ENCODE measurements at places on chromosomes 1 and 21.

- DNase-seq = no peak
Measured at GRCh38 chr1:212503714-212504113, 71.0 kb downstream of the NENF start.

- DNase-seq = peak; percentile 74
Measured at GRCh38 chr1:1573843-1574720, 581 bp downstream of the SSU72 start.

DNA sequence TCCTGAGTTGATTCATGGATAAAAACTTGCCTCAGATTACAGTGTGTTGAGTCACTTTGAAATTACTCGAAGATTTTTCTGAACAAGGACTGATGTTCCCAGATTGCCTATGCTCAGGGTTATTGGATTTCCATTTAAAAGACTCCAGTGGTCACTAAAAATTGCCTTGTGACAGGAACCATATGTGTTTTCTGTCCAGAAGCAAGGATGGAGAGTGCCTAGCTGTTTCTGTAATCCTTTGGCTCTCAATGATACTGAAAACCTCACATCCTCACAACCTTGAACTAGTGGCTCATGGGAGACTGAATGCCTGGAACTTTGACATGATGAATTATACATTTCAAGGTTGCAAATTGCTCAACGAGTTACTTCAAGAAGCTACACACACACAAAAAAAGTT, 1271.8 kb downstream of the BRINP3 start:
- DNase-seq = no peak

DNA sequence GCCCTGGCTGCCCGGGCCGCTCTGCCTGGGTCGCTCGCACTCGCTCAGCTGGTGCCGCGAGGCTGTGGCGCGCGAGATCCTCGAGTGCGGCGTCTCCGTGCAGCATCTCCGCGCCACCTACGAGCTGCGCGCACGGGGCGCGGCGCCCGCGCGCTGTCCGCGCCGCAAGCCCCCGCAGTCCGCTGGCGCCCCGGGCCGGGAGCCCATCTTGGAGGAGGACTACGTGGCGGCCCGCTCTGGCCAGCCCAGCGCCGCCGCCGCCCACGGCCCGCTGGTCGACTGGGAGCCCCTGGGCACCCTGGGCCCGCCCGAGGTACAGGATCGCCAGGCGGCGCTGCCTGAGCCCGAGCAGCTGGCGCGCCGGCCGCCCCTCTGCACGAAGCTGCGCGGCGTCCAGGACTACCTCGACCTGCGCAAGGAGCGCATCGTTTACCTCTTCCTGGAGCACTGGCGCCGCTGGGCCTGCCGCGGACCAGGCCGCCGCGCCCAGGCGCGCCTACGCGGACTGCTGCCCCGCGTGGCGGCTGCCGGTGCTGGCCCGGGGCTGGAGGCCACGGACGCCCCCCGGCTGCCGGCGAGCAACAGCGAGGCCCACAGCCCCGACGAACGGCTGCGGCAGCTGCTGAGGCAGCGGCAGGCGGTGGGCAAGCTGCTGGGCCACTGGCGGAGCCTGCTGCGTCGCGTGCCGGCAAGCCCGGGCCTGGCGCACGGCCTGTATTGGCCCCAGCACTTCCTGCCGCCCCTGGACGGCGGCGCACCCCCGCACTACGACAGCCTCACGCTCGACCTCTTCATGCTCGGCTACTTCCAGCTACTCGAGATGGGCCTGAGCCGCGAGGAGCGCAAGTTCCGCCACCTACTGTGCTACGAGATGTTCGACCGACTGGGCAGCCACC, 10.9 kb downstream of the TNFRSF25 start:
- DNase-seq = peak; percentile 32

GRCh38 chr1:157961805-157962762, 31.4 kb upstream of the KIRREL1 start:
- DNase-seq = peak; percentile 70

DNA sequence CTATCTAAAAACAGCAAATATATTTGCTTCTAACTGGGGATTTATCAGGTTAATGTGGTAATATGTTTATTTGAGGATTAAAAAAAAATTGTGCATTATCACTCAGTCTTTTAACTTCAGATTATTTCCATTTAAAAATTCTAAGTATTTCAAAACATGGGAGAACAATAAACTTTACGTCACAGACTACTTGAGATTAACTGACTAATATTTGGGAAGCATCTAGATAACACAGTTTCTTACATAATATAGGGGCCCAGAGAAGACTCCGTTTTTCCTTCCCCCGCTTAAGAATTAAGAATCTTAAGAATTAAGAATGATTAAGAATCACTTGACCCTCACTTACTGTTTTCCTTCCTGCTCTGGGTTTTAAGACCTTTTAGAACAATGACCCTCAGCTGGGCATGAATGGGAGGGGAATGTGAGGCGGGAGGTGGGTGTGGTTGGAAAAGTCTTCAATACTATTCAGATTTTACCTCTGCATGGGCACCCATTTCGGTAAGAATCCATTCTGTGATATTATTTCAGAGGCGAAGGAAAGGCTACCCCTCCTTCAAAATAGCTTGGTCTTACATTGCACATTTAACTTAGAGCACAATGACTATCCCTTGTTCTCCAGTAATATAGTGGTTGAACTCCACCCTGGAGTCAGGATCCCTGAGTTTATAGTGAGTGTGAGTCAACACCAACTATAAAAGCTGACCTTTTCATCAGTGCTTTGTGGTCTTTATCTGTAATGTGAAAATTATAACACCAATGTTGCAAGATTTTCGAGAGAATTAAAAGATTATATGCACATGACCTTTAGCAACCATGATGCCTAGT, 821.3 kb downstream of the USP25 start:
- no peak for DNase-seq

- no peak for DNase-seq
Measured at GRCh38 chr1:242568666-242569065, 44.2 kb upstream of the PLD5 start.

DNA sequence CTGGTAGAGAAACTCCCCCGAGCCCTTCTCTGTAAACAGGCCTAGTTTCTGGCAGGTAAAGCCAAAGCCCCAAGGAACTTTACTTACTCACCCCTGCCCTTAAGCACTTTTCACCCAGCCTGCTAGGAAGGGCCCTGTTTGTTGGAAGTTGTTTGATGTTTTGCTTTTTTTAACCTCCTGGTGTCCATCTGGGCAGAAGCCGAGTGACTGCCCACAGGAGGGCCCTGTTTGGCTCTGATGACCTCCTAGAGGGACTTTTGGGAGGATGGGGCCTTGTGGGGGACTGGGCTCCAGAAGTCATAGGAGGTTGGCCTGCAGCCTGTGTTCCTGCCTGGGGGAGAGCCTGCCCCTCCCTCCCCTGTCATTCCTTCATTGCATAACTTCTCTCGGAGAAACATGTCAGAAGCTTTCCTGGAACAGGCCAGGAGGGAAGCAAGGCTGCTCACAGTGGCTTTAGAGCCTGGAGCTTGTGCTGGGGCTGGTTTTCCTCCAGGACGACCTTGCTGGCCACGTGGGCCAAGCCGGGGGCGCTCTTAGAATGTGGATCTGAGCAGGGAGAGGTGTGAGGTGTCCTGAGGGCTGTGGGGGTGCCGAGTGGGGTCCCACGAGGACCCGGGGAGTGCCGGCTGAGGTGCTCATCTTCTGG, 33.9 kb downstream of the COQ8A start:
- DNase-seq = no peak

DNA sequence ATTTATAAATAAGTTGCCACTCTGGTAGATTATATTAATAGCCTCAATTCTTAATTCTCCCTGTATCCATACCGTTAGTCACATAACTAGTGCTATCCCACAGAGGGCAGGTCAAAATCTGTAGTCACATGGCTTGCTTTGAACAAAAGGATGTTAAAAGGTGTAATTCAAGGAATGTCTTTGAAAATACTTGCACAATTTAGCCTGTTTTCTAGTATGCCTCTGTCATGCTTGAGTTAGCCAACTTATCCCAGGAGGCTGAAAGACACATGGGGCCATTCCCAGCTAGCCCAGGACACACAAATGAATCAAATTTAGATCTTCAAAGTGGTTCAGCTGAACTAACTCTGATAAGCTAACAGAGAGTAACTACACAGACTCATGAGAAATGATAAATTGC, 758.5 kb upstream of the NEGR1 start:
- DNase-seq = no peak

- no peak for DNase-seq
Measured at GRCh38 chr1:205690122-205690756, 9.9 kb upstream of the SLC45A3 start.

DNA sequence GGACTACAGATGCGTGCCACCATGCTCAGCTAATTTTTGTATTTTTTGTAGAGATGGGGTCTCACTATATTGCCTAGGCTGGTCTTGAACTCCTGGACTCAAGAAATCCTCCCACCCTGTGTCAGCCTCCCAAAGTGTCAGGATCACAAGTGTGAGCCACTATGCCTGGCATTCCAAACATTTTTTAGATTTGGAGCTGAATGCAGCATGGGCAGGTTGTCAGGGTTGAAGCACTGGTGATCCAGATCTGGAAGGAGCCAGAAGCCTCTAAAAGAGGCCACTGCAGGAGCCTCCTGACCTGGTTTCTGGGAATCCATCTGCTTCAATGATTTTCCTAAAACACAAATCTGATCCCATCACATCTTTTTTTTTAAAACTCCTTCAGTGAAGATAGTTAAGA, 1.8 kb upstream of the CTPS1 start:
- DNase-seq = no peak

- DNase-seq = peak; percentile 37
Measured at GRCh38 chr1:112298558-112298957, 97.5 kb upstream of the CTTNBP2NL start.

- no peak for DNase-seq
Measured at GRCh38 chr1:155892796-155893195, 18.4 kb downstream of the RIT1 start.

DNA sequence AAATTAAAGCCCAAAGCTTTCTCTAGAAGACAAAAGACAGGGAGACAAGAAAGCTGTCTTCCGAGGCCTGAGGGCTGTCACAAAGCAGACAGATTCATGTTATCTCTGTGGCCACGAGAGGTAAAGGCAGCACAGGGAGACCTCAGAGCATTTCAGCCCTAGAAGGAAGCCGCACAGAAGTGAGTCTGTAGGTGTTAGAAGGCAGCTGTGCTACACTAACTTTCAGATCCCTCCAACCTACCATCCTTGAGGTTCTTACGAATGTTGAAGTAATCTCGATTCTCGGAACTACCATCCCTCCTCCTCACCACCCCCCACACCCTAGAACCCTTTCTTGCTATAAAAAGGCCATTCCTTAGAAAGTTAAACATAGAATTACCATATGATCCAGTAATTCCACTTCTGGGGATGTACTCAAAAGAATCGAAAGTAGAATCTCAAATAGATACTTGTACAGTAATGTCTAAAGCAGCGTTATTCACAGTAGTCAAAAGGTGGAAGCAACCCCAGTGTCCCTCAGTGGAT, 21.5 kb upstream of the LYST start:
- DNase-seq = peak; percentile 90

DNA sequence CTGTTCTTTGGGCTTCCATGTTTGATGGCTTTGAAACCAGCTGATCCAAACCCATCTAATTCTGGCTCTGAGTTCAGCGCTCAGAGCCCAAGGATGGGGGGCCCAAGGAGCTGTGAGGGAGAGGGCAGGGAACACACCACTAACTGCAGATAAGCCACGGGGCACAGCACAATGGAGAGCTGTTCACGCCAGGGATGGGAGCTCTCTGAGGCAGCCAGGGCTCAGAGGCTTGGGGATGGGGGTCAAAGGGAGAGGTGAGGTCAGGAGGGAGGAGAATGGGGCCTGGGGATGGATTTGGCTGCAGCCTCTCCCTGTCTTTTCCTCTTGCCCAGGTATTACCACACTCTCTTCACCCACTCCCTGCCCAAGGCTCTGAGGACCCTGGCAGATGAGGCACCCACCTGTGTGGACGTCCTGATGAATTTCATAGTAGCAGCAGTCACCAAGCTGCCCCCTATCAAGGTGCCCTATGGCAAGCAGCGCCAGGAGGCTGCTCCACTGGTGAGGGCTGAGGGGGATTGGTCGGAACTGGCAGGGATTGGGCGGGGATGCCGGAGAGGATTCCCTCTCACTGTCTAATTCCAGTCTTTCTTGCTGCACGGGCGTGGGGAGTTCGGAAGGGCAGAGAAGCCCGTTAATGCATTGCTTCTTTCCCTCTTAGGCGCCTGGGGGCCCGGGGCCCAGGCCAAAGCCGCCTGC, 11.3 kb downstream of the SLC30A2 start:
- no peak for DNase-seq

GRCh38 chr1:93435443-93435842, 12.5 kb upstream of the FNBP1L start:
- no peak for DNase-seq

- no peak for DNase-seq
Measured at GRCh38 chr1:19329188-19329587, 17.1 kb downstream of the SLC66A1 start.

- no peak for DNase-seq
Measured at GRCh38 chr1:62299426-62300200, 19.6 kb downstream of the KANK4 start.

- DNase-seq = no peak
Measured at GRCh38 chr21:42031816-42032215, 21.7 kb upstream of the ZBTB21 start.

- no peak for DNase-seq
Measured at GRCh38 chr21:45386728-45387371, 18.1 kb upstream of the COL18A1 start.

DNA sequence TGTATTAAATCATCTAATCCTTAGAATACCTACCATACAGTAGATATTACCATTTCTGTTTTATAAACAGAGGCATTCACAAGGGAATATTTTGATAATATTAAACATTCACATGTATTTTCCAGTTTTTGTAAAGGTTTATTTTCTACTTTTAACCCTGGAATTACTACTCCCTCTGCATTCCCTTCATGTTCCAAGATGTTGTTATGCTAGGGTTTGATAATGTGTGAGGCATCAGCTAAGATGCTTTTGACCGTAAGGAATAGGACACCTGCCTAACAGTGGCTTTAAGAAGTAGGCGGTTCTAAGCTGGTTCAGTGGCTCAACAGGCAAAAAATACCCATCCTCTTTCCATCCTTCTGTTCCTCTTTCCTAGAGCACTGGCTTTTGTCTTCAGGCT, 131.9 kb upstream of the USP24 start:
- DNase-seq = no peak

GRCh38 chr1:212097360-212097759, 61.8 kb downstream of the DTL start:
- DNase-seq = no peak

- no peak for DNase-seq
Measured at GRCh38 chr1:230463326-230463725, 37.2 kb upstream of the PGBD5 start.

GRCh38 chr1:182677397-182678098, 6.8 kb downstream of the RGS8 start:
- no peak for DNase-seq

DNA sequence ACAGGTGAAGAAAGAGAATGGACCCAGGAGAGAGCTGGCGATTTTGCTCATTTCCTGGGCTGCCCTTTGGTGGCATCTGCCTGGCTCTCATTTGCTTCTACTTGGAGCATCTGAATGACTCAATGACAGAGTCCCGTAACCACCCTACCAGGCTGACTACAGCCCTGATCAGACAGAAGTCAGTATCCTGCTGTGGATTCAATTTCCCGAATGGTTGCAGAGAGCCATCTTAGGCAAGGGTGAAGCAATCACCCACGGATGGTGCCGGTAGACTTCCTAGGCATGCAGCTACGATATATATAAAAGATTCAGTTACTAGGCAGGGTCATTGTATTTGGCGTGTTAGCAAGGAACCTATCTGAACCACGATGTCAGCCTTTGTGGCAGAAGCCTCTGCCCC, 10.2 kb downstream of the AJAP1 start:
- no peak for DNase-seq
